ENCODE measurements at places on chromosomes 6 and 20. TPM values are rescaled to one million over a fixed set of nuclear protein-coding genes. Genes with fewer than 3 reads are reported as not detected.

The MEP1A gene
- total RNA-seq, result not detected

The TFAP2D gene
- total RNA-seq, result not detected

The GTSF1L gene
- total RNA-seq, result not detected

The ENPP5 gene
- total RNA-seq, result not detected

The FBXO9 gene
- 143 TPM for total RNA-seq

The OTOR gene
- not detected for total RNA-seq

DNA sequence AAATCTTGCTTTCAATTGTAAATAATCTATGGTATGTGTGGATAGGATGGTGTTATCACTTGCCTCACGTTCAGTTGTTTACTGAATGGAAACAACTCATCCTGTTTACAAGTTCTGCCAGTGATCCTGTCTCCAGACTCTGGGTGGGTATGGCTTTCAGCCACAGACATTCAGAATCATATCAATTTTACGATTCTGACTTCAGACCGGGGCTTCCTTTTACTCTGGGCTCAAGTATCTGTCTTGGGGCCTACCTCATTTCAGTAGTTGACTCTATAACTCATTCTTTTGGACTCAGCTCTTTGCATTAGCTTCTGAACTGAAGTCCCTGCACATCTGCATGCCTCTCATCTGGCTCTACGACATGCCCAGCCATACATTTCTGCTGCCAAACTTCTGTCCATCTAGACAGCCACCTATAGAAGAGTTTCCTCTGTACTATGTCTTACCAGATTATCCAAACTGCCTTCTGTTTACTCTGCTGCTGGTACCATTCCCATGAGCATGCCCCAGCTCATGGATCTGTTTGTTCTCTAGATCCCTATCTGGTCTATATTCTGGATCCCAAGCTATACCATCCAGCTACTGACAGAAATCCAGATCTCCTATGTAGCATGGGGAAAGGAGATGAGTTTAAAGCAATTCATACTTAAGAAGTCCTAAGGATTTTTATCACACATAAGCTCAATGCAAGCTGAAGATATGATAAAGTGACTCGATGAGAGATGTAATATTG, 34.3 kb downstream of the FYN start:
- DNase-seq, result no peak

DNA sequence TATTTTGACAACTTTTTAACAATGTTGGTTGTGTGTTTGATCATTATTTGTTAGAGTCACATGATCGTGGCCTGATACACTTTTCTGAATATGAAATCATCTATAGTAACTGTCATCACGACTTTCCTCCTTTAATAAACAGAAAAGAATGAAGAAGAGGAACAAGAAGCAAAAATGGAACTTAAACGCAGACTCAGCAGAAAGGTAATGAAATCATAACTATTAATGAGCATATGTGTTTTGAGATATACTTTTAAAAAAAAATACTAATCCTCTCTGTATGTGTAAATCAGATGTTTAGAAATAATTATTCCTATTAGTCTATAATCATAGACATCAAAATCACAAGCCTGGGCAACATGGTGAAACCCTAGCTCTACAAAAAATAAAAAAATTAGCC, 60.1 kb upstream of the LTV1 start:
- DNase-seq, result no peak

- no peak for DNase-seq
Observed at GRCh38 chr6:2266841-2267240, 21.4 kb upstream of the GMDS start.

- DNase-seq, result no peak
Observed at GRCh38 chr20:19539191-19539590, 218.9 kb upstream of the RIN2 start.

DNA sequence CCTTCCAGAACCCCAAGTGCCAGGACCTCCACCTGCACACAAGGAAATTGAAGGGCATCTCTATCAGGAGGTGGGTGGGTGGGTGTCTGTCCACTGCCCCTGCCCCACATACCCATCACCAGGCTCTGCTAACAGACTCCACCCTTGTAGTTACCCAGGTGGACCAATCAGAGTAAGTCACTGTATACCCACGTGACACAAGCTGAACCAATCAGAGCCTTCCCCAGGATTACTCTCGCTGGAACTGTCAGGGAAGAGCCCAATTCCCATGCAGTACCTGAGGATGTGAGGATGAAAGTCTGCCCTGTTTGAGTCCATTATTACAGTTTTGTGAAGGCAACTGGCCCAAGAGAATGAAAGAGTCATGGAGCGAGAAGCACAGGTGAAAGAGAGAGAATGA, 4.2 kb downstream of the OCSTAMP start:
- no peak for DNase-seq

- no peak for DNase-seq
Observed at GRCh38 chr6:20309186-20309585, 92.5 kb upstream of the E2F3 start.

GRCh38 chr20:38060536-38060935, 27.0 kb downstream of the RPRD1B start:
- DNase-seq, result no peak

DNA sequence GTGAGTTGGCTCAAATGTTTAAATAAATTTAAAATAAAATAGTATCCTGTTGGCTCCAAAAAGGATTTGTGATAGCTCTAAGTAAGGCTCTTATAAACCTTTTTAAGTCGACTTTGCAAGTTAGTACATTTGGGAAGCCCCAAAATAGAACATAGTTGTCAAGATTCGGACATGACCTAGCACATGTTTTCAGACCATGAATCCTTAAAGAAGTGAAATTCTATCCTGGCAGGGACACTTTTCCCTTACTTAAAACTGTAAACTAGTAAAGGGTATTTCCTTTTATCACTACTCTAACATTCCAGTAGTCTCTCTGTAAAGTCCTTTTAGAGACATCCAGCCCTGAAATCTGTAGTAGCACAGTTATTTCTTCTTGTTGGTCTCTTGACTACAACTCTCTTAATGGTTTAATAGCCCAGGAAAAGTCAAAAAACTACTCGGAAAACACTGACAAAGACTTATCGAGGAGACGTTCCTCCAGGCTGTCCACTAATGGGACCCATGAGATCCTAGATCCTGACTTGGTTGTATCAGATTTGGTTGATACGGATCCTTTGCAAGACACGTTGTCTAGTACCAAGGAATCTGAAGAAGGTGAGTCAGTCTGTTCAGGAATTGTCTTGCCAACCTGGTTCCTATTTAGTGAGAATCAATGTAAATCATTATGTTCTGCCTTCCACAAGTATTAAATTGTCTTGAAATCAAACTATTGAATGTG, 83.6 kb downstream of the SCAND1 start:
- no peak for DNase-seq

- DNase-seq, result no peak
Observed at GRCh38 chr20:48599106-48599747, 228.6 kb downstream of the PREX1 start.

DNA sequence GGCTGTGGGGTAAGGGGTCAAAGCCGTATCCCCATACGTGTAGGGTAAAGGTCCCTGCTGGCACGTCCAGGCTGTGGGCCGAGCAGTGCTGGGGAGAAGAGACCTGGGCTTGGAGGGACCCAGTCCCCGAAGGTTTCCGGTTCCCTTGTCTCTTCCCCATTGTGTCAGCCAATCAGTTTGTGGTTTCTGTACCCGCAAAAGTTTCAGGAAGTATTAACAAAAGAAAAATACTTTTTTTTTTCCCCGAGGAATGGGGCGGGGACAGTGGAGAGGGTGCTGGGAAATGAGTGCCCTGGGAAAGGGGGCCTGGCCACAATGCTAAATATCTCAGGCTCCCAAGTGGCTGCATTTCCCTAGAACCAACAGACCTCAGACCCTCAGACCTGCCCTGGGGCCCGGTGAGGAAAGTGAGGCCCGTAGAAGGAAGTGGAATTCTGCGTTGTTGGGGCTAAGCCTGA, 15.2 kb upstream of the AMD1 start:
- no peak for DNase-seq

GRCh38 chr6:152004036-152004566, 196.6 kb downstream of the ESR1 start:
- DNase-seq, result peak; percentile 33

Data from HFFc6 (cell line).